Fibroblast of skin of left quadriceps (primary cell): ENCODE measurements at places on chromosomes 1 and 21.

DNA sequence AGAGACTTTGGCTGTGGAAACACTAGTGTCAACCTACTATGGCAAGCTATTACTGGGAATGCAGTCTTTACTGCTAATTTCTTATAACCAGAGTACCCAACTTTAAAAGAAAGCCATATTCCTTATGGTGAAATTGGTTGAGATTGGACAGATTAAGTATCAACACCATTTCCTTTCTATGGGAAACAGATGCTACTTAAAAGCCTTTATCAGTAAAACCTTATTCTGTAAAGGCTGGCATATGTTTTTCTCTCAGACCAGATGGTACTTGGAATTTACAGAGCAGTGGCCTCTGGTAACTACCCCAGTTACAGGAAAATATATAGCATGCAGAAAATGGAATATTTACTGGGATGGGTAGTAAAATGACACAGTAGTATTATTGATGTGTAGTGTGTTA is 18.8 kb downstream of the IFI44 start:
- no peak for DNase-seq

DNA sequence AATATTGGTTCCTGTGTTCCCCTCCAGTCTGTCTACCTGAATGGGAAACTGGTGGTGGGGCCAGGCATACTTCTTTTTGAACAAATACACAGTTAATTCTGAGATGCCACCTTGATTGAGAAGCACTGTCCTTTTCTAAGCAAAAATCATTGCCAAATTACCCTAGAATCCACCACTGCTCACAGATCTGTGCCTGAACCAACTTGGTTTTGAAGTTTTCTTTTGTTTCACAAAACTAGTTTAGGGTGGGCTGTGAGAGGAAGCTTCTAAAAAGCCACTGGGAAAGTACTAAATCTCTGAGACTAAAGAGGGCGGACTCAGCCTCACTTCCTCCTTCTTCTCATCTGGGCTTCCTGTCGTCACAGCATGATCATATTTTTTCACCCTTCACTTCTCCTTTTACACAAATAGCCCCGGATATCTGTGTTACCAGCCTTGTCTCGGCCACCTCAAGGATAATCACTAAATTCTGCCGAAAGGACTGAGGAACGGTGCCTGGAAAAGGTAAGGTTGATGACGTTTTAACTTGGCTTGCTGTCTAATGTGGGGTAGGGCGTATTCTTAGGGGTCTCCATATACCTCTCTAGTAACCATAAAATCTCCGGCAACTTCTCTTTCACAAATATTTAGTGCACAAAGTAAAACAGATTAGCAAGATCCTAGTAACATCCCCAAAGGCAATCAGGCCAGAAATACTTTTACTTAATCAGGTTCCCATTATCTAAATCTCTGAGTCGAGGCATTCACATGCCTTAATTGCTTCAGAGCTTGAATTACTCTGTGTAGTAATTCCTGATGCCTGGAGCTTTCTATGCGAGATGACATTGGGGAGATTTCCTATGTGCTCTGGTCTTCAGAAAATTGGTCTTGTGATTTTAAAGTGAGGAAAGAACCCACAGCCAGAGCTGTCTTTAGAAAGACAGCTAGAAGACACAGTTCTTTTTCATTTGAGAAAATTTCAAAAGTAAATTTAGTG is at the start of gene CD53:
Gene CD53, plus strand, starts transcription at position 404 of the 976 bp plus-strand sequence. CDS start 18,261 bp downstream, outside the sequence.
- no peak for DNase-seq

DNA sequence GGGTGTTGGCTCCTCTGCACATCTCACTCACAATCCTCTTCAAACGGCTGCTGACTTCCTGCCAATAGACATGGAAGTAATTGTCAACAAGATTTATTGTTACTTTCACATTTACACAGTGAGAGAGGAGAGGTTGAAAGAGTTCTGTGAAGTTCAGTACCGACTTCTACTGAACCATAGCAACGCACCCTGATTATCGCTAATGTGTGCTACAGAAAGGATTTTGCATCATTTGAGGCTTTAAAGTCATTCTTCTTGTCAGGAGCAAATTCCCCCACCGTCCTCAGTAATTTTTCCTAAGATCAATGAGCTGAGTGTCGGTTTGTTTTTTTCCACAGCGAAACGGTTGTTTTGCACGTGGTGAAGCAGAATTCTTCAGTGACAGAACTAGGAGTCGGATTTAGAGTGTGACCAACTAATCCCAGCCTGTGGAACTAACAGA is 361.0 kb downstream of the ADGRL2 start:
- DNase-seq, result peak; percentile 34

DNA sequence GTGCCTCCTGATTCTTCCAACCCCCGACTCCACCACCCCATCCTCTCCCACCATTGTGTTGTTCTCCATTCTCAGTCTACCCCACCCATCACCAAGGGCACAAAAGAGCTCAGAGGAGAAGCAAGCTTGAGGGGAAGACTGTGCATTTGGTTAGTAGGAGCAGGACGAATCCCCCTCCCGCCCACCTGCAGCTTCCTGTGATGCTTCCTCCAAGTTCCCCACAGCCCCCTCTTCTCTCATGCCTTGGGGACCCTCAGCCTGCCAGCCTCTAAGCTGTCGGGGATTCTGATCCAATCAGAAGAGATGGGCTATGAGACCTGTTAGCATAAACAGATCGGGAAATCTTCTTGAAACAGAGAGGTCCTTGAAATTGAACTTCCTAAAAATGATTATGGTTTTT is 22.2 kb upstream of the CAPZB start:
- DNase-seq, result no peak

GRCh38 chr1:65279070-65279779 is 30.1 kb upstream of the DNAJC6 start:
- no peak for DNase-seq

- no peak for DNase-seq
Observed at GRCh38 chr21:45001134-45002095, 61.6 kb downstream of the SLX9 start.

- DNase-seq, result no peak
Observed at GRCh38 chr1:234956821-234957329, 171.8 kb downstream of the TOMM20 start.

GRCh38 chr21:26977746-26978145 is 10.9 kb upstream of the ADAMTS5 start:
- no peak for DNase-seq

DNA sequence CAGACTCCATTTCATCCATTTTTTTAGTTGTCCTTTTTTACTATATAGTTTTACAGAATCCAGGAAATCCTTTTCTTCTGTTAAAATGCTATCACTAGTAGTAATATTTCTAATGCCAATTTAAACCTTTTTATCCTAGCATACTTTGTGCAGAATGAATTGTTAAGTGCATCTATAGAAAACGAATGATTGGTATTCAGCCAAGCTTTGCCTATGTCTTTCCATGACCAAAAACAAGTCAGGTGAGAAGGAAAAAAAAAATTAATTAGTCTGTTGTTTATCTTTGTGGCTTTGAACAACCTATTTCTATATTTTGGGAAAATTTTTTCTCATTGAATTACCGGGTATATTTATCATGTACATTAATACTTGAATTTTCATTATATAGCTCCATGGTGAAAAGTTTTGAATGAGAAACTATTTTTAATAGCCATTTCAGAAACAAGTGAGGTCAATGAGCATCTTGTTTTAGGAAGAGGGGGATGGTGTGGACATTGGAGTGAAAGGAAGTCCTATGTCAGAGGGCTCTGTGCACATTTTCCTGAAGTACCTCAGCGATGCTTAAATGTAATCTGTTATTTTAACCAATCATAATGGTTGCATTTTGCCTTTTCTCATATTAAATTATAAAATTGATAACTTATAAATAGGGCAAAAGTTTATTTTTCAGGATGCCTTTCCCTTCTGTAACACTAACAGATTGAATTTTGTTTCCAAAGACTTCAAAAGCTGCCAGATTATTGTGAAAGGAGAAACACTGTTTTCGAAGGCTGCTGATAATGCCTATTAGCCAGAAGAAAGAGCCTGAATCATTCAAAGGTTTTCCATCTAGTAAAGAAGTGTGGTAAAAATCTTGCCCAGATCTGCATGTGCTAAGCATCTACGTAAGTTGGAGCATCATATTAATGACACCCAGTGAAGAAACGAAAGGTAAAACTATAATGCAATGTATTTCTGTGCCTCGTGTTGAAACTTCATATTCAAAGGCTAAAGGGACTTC is 73.8 kb upstream of the S1PR1 start:
- DNase-seq, result no peak

GRCh38 chr1:209389258-209389657 is 194.3 kb upstream of the CAMK1G start:
- peak; percentile 53 for DNase-seq

- no peak for DNase-seq
Observed at GRCh38 chr1:21067551-21068227, 109.0 kb downstream of the EIF4G3 start.

DNA sequence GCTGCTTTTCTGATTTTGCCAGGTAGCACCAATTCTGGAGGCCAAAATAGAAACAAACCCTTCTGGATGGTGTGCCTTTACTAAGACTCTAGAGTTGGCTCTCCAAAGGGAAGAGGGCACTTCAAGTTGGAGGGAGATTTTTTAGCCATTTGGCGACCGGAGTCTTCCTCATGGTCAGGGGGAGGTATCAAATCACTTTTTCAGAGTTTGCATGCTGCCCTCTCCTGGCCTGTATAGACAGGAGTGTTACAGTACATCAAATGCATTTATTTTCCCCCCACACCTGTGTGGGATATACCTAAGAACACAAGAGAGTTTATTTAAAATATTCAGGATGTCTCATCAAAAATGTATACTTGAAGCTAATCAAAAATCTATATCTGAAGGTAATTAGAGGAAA is 3.2 kb downstream of the GREM2 start:
- no peak for DNase-seq

DNA sequence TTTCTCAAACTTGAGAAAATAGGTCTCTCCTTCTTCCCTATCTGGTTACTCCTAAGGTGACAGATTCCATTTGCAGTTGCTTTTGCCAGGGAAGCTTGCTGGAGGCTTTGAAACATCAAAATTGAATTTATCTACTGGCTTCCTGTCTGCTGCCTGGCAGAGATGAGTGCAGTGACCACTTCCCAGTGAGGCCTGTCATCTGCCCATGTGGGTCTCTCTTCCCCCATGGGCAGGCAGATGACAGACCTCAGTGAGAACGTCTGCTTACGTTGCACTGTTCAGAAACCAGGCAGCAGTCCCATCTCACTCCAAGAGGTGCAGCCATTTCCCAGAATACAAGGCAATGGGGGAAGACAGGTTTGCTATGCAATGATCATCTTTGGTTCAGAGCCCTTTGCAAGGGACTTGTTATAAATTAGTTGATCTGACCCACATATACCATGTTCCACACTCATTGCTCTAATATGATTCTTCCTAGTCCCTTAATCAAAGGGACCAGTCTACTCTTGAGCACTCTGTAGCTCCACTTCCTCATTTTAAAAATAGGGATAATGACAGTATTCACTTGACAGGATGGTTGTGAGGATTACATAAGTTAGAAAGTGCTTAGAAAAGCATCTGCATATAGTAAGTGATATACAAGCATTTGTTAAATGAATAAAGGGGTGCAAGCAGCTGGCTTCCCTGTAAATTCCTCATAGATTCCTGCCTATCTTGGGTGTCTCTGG is 10.6 kb downstream of the PGBD5 start:
- DNase-seq, result no peak

DNA sequence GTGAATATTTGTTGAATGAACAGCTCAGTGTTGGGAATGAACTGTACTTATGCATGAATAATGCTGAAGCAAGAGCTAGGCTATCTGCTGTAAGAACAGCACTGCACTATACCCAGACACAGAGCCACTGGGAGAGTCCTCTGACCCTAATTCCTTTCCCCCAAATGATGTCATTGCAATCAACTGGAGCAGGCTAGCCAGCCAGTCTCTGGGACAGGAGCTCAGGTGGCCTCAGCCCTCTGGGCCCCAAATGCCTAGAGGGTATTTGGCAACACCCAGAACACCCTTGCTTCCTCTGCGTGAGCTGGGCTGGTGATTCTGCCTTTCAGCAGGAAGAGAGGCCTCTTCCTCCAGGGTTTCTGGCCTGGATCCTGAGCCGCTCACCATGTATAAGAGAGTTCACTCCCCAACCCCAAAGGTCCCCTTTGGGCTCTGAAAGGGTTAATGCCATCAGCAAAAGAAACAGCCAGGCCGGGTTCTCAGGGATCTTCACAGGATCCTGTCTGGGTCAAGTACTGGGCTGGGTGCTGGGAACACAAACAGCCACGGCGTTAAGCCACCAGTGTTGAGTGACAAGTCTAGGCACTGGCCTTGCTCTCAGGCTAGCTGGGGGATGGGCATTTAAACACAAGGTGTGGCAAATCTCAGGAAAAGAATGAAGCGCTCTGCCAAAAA is 3.7 kb upstream of the PADI4 start:
- DNase-seq, result no peak

DNA sequence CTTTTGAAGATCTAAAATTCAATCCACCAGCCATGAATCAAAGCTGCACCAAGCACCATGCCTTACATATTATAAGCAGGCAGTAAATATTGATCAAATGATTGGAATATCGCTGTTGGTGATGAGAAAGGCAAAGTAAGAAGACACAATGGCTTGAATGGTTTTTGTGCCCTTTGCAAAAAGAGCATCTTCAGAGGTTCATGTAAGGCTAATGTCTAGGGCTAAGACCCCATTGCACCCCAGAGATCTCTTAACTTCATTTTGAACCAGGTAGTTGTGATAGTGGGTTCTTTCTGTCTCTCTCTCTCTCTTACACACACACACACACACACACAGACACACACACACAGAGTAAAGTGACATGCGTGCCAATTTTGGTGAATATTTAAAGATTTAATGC is 12.0 kb downstream of the PROX1 start:
- DNase-seq, result no peak

- DNase-seq, result no peak
Observed at GRCh38 chr1:236880209-236880608, 85.1 kb downstream of the MTR start.

DNA sequence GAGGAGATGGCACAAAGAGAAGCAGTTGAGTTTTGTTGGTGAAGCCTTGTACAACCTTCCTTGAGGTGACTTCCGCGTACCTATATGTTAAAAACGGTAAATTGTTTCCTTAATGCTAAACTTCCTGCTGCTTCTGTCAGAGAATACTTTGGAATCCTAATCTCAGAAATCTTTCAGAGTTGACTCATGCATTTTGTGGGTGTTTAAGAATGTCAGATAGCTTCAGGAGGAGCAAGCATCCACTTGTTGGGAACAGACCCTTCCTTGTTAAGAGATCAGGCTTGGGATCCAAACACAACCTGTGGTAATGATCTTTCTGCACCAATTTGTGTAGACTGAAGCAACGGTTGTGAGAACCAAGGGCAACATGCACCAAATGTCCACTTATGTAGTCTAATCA is 29.5 kb downstream of the AK4 start:
- DNase-seq, result no peak

GRCh38 chr1:54604572-54605370 is 18.6 kb downstream of the FAM151A start:
- DNase-seq, result no peak

DNA sequence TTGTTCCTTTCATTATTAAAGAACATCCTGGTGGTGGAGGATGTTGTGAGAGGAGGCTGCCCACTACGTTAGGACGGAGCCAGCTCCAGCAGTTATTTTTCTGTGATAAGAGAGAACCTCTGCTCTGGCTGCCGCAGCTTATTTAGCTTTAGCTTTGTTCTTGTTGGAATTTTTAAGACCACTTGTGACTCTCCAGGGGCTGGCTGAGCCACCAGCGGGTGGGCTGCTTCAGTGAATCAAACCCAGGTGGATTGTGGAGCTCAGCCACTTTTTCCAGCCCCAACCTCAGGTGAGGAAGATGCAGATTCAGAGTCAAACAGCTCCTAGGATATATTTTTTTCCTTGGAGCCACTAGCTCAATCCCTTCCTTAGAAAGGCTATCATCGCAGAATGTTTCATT is 83.1 kb upstream of the CTTNBP2NL start:
- no peak for DNase-seq
